AG08395 (cell line): ENCODE measurements at places on chromosomes 11 and 22.

DNA sequence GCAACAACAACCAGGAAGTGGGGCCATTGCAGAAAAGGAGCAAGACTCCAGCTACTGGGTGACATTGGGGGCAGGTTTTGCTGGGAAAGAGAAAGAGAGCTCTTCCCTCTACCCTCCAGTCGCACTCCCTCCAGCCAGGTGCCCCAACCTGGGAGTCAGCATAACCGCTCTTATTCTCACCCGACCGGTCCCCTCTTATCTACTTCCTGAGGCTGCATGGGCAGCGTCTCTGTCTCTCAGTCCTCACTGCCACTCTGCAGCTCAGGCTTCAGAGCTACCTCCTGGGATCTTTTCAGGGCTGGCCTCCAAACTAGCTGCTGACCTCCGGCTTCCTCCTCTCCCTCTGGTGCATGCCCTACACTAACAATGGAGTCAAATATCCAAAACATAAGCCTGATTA is 5.1 kb downstream of the ZNF70 start:
- DNase-seq = no peak

DNA sequence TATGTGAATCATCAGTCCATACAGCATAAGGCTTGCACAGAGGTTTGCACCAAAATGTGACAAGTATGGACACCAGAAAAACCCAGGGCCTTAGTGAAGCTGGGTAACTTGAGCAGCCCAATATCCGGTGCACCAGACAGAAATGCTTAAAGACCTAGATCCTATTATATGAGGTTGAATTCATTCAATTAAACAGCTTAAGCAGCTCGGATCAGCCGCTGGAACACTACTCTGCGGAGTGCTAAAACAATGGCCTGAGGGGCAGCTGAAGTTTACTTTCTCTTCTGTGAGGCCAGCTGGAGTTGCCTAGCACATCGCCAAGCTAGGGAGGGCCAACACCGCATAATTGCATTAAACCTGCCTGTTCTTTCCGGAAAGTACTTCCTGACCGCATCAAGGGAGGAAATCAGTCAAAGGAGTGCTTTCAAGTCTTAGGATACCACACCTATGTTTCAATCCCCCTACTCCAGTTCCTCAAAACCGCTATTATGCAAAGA is 17.0 kb upstream of the FAM181B start:
- DNase-seq = no peak

GRCh38 chr11:59872076-59872475 is 5.8 kb upstream of the TCN1 start:
- no peak for DNase-seq

- DNase-seq = no peak
These were observed 1.1 kb upstream of the TMA7B start for GRCh38 chr22:39958949-39959639.

DNA sequence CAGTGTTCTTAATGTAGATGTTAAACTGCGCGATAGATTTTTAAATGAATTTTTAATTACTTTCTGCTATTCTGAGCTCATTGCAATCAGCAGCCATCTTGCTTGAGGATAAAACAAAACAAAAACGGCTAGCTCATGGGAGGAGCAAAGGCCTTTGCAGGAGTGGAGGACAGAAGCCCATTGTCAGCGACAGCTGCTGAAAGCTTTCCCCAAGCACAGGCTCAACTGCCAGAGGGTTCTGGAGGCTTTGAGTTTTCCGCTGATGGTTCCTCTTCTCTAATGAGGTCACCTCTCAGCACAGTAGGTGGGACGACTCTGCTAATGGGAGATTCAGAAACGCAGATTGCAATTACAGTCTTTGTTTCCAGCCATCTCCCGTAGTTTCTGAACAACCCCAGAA is 167.1 kb upstream of the TTC12 start:
- DNase-seq = no peak
